Breast epithelium (tissue), 4 donors: ENCODE measurements at places on chromosomes 1 and 21. TPM values are rescaled to one million over a fixed set of nuclear protein-coding genes. Genes with fewer than 3 reads are reported as not detected.
A peak's percentile ranks its signal among the peaks of the same experiment; 100 is the strongest.

GRCh38 chr1:7574121-7575040 lies 196.7 kb upstream of the VAMP3 start:
- peak; percentile 27 for DNase-seq

RORC gene
- 7.8 TPM for total RNA-seq

DNA sequence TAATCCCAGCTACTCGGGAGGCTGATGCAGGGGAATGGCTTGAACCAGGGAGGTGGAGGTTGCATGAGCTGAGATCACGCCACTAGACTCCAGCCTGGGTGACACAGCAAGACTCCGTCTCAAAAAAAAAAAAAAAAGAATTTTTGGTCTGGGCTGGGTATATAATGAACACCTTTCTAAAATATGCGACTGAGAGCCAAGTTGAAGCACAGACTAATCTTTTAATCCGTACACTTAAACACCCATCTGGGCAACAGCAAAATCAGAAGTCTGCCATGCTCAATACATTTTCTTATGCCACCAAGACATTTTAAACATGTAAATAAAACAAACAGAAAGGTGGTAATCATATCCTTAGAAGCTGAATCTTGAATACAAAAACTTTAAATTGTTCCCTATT lies 31.6 kb upstream of the ABCB10 start:
- DNase-seq, result no peak

ALG14 gene
- total RNA-seq, result 1.6 TPM

- no peak for DNase-seq
Measured at GRCh38 chr1:184518736-184519357, 132.0 kb downstream of the C1orf21 start.

CYP4Z1 gene
- 16.2 TPM for total RNA-seq

DNA sequence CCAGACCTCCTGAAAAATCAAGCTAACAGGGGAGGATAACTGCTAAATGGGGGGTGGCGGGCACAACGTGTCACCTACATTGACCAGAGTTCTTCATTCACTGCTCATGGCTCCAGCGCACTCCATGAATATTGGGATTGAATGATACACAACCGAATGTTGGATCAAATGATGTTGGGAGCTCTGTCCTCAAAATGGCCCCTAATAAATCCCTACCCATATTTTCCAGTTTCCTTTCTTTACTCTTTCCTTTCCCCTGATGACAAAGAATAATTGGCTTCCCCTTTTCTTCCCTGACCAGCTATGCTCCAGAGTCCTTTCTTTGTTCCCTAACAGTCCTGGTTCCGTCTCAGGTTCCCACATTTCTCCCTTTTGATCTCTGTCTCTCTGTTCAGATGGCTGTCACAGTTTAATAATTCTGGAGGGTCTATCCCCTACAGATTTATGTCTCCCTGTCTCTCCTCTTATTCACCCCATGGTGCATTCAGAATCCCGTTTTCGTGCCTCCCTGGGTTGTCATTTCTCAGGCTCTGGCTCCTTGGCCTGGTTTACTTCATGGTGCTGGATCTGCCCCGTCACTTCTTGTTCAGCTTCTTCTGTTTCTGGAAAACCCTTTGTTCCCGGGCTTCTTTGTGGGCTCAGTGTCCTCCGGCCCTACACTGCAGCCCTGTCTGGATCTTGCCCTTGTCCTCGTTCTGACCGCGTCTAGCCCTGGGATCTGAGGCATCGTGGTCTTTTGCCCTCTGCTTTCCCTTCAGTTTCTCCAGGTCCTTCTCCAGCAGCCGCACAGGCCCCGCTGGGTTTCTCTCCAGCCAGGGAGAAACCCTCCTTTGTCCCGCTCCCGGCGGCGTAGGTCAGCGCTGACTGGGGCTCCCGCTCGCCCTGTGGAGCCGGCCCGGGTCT lies 78.3 kb downstream of the NDUFS5 start:
- DNase-seq, result no peak

DNA sequence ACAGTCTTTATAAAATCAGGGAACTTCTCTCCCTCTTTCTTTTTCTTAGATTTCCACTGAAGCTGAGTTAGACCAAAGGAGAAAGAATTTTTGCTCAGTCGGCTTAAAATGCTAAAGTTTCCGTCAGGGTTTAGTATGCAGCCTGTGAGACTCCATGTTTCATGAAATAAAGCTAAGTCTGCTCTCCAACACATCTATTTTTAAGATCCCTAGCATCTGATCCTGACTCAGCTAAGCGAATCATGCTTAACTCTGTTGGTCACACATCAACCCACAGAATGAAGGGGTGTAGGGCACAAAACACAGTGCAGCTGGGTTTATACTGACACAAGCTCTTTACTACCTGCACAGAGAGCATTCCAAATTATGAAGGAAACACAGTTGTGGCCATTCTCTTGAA lies 102.4 kb upstream of the ZNF281 start:
- no peak for DNase-seq

GRCh38 chr1:75727571-75727970 lies 3.1 kb downstream of the ACADM start:
- DNase-seq, result no peak

GRCh38 chr1:161872506-161872905 lies 106.4 kb downstream of the ATF6 start:
- DNase-seq, result no peak

DNA sequence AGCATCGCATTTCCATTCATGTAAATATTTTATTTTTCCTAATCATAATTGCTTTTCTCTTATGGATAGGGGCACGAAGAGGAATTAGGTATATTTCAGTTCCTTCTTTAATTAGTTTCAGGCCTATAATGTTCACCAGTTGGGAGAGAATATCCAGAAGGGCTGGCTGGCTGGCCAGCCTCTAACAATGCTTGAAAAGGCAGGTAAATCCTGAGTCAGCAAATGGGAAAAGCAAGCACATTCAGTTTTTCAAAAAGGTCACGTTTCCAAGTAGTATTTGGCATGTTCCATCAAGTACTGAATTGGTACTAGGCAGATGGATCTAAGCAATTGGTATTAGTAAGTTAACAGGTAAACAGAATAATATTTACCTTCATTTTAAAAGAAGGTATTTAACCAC lies 8.0 kb downstream of the RAB29 start:
- DNase-seq, result no peak

DNA sequence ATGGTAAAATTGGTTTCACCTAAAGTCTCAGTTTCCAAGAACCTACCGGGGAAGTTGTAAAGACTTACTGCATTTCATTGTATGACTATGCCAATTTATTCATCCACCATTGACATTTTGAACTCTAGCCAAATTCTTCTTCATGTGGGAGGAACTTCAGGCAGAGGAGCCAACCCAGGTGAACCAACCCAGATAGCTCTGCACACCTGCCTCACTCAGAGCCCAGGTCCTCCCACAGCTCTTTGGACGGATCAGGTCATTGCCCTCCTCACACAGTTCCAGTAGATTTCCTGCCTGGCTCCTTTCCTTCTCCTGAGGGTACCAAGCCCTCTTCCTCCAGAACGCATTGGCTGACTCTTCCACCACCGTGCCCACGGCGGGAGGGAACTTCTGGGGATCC lies 121.7 kb downstream of the DTL start:
- no peak for DNase-seq

- DNase-seq, result no peak
Measured at GRCh38 chr1:223711173-223711572, 1.2 kb upstream of the CAPN2 start.

GRCh38 chr1:25564777-25565574 lies 21.6 kb downstream of the LDLRAP1 start:
- DNase-seq, result no peak

DNA sequence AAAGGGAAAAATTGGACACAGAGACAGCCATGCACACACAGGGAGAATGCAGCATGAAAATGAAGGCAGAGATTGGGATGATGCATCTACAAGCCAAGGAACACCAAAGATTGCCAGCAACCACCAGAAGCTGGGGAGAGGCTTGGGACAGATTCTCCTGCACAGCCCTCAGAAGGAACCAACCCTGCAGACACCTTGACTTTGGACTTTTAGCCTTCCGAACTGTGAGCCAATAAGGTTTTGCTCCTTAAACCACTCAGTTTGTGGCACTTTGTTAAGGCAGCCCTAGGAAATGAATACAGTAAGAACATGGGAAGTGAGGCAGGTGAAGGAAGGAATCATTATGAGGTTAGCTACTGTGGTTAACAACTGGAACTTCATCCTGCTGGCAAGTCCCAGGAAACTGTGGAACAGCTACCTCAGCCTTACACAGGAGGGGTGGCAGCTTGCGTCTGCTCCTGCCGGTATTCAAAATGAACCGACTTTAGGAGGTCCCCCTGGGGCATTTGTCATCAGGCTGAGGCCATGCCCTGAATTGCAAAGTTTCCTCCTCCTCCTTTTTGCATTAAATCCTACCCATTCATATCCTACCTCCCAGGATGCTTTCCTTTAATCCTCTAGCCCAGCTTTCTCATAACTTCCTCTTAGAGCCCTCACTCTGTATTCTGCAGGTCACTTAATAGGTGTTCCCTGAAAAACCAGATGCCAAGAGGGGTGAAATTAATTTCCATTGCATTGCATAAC lies 15.4 kb downstream of the CD247 start:
- no peak for DNase-seq

CC2D1B gene
- 25.2 TPM for total RNA-seq

- no peak for DNase-seq
Measured at GRCh38 chr1:150102986-150103385, 35.4 kb downstream of the VPS45 start.

VCAM1 gene
- 8.5 TPM for total RNA-seq

DNA sequence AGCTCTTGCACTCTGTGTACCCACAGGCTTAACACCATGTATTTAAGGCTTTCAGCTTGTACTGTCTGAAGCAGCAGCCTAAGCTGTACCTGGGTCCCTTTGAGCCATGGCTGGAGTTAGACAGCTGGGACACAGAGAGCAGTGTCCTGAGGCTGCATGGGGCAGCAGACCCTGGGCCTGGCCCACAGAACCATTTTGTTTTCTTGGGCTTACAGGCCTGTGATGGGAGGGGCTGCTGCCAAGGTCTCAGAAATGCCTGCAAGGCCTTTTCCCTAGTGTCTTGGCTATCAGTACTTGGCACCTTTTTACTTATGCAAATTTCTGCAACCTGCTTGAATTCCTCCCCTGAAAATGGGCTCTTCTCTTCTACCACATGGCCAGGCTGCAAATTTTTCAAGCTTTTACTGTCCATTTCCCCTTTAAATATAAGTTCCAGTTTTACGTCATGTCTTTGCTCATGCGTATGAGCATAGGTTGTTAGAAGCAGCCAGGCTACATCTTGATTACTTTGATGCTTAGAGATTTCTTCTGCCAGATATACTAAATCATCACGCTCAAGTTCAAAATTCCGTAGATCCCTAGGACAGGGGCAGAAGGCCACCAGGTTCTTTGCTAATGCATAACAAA lies 143.9 kb downstream of the CLEC20A start:
- DNase-seq, result no peak
